ENCODE measurements at places on chromosomes 2 and 18. TPM values are rescaled to one million over a fixed set of nuclear protein-coding genes. Genes with fewer than 3 reads are reported as not detected.

GRCh38 chr18:79819064-79819967, 21.6 kb downstream of the KCNG2 start:
- no peak for DNase-seq

GRCh38 chr18:33470216-33470615, 29.7 kb upstream of the CCDC178 start:
- DNase-seq, result no peak

DNA sequence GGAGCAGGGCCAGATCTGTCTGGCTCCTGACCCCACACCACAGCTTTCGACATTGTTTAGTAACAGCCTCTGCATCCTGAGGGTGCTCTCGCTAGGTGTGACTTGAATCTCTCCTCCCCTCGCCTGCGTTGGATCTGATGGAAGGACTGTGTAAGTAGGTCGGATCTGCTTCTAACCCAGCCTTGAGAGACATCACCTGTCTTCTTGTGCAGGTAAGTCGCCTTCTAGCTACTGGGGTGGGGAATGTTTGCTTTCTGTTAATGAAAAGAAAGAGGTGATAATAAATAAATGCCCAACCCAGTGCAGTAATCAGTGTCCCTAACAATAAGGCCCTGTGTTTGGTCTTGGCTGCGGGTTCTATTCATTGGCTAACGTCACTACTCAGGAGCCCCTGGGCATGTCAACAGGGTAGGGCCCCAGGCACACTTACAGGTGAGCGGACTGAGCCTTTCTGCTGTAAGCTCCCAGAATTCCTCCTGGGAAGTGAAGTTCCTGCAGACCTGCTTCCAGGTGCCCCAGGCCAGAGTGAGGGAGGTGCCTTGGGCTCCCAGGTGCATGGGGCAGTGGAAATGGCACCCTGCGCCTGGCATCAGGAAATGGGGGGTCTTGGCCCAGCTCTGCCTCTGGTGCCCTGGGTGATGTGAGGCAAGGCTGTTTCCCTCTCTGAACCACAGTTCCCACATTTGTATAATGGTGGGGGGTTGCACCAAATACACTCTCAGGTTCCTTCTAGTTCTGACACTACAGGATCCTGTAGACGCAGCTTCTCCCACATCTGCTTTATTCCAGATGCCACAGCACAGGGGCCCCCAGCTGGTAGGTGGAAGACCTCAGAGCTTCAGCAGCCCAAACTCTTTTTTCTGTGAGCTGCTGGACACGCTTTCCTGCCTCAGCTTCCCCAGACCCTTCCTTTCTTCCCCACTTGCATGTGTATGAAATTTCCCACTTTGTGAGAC, 11.2 kb upstream of the FOSL2 start:
- no peak for DNase-seq

- DNase-seq, result no peak
Observed at GRCh38 chr2:111982822-111983221, 72.2 kb upstream of the TMEM87B start.

- DNase-seq, result no peak
Observed at GRCh38 chr2:144501627-144502026, 18.3 kb downstream of the ZEB2 start.

GRCh38 chr18:12947285-12948049, at the start of gene SEH1L:
SEH1L (plus strand) TSS chr18:12948011; CDS start chr18:12948122, 111 bp downstream.
- peak; percentile 99 for DNase-seq

- no peak for DNase-seq
Observed at GRCh38 chr2:198186257-198186656, 381.9 kb downstream of the PLCL1 start.

GRCh38 chr2:196516564-196516963, 123.0 kb upstream of the CCDC150 start:
- DNase-seq, result no peak

DNA sequence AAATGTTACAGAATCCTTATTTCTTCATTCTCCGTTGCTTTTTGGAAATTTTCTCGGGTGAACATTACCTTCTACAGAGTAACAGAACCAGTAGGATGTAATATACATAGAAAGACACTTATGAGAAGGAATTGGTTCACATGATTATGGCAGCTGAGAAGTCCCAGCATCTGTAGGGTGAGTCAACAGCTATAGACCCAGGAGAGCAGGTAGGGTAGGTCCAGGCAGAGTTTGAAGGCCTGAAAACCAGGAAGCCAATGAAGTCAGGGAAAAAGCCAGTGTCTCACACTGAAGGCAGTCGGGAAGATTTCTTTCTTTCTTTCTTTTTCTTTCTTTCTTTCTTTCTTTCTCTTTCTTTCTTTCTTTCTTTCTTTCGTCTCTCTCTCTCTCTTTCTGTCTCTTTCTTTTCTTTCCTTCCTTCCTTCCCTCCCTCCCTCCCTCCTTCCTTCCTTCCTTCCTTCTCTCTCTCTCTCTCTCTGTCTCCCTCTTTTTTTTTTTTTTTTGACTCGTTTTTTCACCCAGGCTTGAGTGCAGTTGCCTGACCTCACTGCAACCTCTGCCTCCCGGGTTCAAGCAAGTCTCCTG, 15.1 kb upstream of the YES1 start:
- no peak for DNase-seq

- DNase-seq, result no peak
Observed at GRCh38 chr2:134954065-134954464, 35.4 kb downstream of the CCNT2 start.

GRCh38 chr2:218505754-218506371, 62.3 kb downstream of the USP37 start:
- DNase-seq, result no peak

DNA sequence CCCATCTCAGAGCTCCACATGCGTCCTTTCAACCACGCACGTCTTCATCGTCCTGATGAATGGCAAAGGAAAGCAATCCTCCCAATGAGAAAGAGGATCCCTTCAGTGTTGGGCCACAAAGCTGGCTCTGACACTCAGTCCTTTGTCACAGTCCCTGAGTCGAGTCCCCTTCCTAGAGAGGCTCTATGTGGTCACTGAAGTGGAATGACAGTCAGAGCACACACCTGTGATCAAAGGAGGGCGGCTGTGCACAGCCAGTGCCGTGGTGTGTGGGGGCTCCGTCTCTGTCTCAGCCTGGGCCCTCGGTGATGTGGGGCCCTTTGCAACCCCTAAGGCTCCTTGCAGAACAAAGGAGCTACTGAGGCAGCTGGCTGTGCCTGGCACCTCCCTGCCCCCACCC, 157.3 kb upstream of the APCDD1 start:
- no peak for DNase-seq

GRCh38 chr2:58539973-58540372, 298.8 kb upstream of the FANCL start:
- no peak for DNase-seq

DNA sequence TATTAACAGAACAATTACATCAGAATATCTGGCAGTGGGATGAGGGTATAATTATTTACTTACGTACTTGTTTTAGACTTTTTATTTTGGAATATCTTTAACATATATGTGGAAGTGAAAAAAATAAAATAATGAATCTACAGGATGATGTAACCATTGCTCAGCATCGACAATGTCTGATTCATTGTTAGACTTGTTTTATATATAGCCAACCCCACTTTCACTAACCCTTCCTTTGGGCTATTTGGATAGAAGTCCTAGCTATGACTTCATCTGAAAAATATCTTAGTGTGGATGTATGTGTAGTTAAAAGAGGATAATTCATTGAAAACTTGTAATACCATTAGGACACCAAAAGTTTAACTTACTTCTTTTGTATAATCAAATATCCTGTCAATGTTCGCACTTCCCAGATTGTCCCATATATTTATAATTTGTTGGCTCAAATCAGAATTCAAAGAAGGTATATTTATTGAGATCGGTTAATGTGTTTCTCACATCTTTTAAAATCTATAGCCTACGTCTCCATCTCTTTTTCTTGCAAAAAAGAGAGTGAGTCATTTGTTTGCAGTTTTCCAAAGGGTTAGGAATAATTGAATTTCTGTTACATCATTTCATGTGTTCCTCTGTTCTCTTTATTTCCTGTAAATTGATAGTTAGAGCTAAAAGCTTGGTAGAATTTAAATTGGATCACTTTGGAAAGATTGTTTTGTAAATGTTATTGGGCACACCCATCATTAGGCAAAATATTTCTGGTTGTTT, 506.1 kb upstream of the FAM98A start:
- no peak for DNase-seq

DNA sequence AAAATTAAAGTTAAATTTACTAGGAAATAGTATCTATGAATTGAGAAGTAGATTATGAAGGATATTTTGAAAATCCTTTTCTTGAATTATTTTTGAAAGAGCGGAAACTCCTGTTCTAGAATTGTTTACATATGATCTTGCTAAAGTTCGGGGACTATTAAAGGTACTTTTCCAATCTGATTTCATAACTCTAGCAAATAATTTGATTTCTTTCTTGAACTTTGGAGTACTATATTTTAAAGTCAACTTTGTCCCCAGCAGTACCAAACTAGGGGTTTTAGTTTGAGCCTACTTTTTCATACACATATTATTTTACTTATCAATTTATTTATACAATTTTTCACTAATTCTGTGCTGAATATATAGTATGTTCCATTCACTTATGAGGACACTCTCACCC, 364.7 kb downstream of the FSIP2 start:
- DNase-seq, result no peak

DNA sequence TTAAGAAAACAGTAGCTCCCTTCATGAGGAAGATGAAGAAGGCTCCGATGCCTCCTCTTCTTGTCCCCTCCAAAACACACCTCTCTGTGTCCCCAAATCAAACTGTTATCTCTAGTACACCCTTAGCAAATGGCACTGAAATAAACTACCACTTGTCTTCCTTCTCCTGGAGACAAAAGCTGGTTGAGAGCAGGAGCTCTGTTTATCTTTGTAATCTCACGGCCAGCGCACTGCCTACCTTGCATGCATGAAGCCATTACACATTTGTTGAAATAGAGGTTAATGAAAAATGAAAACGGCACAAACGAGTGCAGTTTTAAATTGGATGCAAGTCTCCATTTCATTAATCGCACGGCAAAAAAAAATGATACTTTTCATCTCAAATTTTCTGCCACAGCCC, 113.7 kb downstream of the EPB41L3 start:
- DNase-seq, result no peak

- no peak for DNase-seq
Observed at GRCh38 chr2:86603905-86604304, 19.8 kb downstream of the RNF103 start.

- no peak for DNase-seq
Observed at GRCh38 chr2:71379086-71379485, 47.5 kb downstream of the ZNF638 start.

DNA sequence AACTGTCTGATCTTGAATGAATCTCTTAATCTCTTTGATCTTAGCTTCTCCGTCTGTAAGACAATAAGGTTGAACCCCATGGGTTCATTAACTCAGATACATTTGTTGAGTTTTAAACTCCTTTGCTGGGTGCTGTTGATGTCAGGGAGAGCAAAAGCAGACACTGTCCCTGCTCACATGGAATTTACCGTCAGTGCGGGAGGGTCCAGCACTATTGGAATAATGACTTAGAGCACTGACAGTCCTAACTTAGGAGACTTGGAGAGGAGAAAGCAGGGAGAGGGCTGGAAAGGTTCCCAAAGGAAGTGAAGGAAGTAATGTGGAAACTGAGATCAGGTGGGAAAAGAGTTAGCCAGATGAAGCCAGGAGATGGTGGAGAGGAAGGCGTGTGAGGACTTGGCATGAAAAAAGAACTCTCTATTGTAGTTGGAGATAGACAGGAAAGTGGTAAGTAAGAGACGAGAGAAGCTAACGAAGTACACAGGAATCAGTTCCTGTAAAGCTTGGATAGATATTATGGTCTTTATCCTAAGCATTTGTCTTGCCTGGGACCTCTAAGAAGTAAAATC, 141.4 kb upstream of the SERTAD2 start:
- no peak for DNase-seq

- no peak for DNase-seq
Observed at GRCh38 chr2:163943403-163944346, 207.9 kb upstream of the FIGN start.

DNA sequence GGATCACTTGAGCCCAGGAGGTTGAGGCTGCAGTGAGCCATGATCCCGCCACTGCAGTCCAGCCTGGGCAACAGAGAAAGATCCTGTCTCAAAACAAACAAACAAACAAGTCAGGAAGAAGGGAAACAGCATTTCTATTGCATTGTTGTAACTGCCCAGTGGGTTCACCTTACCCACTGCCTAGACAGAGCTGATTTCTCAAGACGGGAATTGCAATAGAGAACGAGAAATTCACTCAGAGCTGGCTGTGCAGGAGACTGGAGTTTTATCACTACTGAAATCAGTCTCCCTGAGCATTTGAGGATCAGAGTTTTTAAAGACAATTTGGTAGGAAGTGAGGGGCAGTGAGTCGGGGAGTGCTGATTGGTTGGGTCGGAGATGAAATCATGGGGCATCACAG, 24.2 kb upstream of the RTTN start:
- DNase-seq, result no peak

GRCh38 chr2:63977904-63978303, 41.3 kb downstream of the VPS54 start:
- DNase-seq, result no peak

GRCh38 chr2:16336916-16337315, 328.7 kb downstream of the CYRIA start:
- no peak for DNase-seq

The LYG2 gene
- total RNA-seq, result 1.7 TPM

The IL1A gene
- total RNA-seq, result 36.5 TPM

The KIAA2012 gene
- 1.3 TPM for total RNA-seq

The PSTPIP2 gene
- total RNA-seq, result 5.0 TPM

The DPY30 gene
- 37.2 TPM for total RNA-seq

The IL1F10 gene
- total RNA-seq, result 0.68 TPM

The DRC1 gene
- total RNA-seq, result 8.8 TPM

The RND3 gene
- total RNA-seq, result 10.2 TPM

The RAB6C gene
- 2.6 TPM for total RNA-seq

The POMC gene
- total RNA-seq, result 77.2 TPM

The GKN2 gene
- total RNA-seq, result not detected

Measured in testis (tissue), 5 donors.